K562 (cell line): ENCODE measurements at places on chromosomes 2 and 18. TPM values are rescaled to one million over a fixed set of nuclear protein-coding genes. Genes with fewer than 3 reads are reported as not detected.

GRCh38 chr2:120632796-120633646 lies 102.6 kb upstream of the GLI2 start:
- no peak overlapping the region for H3K27ac ChIP-seq
- peaks cover 47% of the 10 kb centered on the region for H3K27me3 ChIP-seq
- H3K4me3 ChIP-seq, result no peak overlapping the region
- no peaks in the 10 kb centered on the region for H3K36me3 ChIP-seq
- no peaks in the 10 kb centered on the region for H3K4me1 ChIP-seq

Gene ABCG8
- total RNA-seq, result not detected in 2 replicates

- H3K4me1 ChIP-seq, result peaks cover 12% of the 10 kb centered on the region; the same call in 1 of the 3 replicates
- H3K27me3 ChIP-seq, result no peaks in the 10 kb centered on the region
- no peaks in the 10 kb centered on the region for H3K36me3 ChIP-seq
These were observed 40.4 kb upstream of the CDC42EP3 start for GRCh38 chr2:37711831-37712230.

DNA sequence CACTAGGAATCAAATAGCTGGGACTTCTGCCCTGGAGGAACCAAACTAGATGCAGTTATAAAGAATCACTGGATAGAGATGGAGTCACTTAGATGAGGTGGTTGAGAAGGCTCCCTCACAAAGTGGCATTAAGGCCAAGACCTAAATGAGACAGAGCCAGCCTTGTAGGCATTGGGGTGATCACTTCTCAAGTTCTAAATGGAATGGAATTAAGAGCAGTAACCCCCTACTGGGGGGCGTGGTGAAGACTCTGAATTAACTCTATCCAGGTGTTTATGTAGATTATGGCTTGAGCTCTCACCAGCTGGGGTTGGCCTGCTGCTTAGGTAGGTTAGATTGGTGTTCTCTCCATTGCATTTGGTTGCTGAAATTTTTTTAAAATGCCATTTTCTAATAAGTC lies 71.3 kb downstream of the TTC27 start:
- no peak for DNase-seq
- no peaks in the 10 kb centered on the region for H3K27me3 ChIP-seq
- H3K36me3 ChIP-seq, result peaks cover 20% of the 10 kb centered on the region; the same call in 1 of the 3 replicates

DNA sequence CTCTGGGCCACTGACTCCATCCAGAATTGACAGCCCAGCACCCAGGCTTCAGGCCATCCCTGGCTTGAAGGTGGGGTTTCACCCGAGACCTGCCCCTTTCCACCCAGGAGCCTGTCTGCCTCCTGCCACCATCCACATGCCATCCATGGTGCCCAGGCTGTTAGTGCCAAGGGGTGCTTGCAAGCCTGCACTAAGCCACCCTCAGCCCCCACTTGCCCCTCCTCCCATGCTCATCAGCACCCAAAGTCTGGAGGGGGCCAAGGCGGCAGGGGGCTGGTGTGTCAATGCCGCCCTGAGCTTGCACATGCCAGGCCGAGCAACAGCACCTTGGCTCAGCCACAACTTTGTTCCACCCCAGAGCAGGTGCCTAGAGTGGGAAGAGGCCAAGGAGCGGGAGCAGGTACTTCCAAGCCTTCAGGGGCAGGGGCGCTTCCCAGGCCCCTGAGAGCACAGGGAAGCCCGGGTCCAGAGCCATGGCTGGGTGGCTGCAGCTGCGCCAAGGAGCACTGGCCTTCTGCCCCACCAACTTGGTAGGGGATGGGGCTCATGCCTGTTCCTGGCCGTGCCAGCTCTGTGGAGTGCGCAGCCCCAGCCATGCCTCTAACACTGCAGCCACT lies 12.0 kb downstream of the SRD5A2 start:
- no peaks in the 10 kb centered on the region for H3K4me1 ChIP-seq
- DNase-seq, result no peak
- H3K27me3 ChIP-seq, result no peaks in the 10 kb centered on the region
- H3K36me3 ChIP-seq, result no peaks in the 10 kb centered on the region
- no peak overlapping the region for H3K27ac ChIP-seq

GRCh38 chr2:68195096-68195495 lies 37.4 kb downstream of the PNO1 start:
- H3K27ac ChIP-seq, result peak overlapping the region; percentile 28; the same call in 1 of the 3 replicates
- H3K27me3 ChIP-seq, result no peaks in the 10 kb centered on the region
- H3K4me3 ChIP-seq, result no peak overlapping the region
- DNase-seq, result no peak
- H3K36me3 ChIP-seq, result peaks cover 5% of the 10 kb centered on the region

Gene ATP6V1B1
- not detected in 2 replicates for total RNA-seq

Gene CRACDL
- total RNA-seq, result not detected in 2 replicates

DNA sequence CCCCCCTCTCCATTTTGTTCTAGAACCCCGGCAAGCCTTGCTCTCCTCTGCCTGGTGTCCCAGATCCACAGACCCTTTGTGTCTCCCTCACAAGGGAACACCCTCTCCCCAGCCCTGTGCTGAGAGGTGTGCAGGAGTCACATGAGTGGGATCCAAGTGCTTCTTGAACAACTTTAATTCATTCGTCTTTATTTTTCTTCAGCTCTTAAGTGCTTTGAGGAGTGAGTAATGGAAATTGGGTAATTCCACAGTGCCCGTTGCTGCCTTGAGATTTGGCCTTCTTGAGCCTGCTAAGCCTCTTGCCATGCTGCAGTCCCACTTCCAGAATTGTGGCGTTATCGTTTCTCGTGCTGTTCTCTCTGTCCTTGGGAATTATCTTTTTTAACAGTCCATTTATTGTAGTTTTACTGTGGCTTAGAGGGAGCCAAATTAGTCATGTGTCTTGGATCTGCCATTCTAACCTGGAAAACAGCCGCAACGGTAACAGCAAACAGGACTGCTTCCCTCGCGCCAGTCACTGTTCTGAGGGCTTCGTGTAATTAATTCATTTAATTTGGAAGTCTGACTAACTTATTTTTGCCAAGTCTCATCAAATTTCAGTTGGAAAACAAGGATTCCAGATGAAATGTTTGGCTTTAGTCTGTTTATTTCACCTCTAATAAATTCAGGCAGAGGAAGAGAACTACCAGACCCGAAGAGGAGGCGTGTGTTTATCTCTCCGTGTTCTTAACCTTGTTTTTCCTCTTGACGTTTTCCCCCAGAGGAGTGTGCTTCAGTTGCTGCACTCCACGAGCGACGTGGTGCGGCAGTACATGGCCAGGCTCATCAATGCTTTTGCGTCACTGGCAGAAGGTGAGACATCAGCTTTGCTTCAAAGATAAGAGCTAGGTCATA lies 72.0 kb downstream of the ARMC9 start:
- H3K27ac ChIP-seq, result no peak overlapping the region
- no peak overlapping the region for H3K4me3 ChIP-seq
- no peak for DNase-seq

Gene TOGARAM2
- total RNA-seq, result not detected in 2 replicates

DNA sequence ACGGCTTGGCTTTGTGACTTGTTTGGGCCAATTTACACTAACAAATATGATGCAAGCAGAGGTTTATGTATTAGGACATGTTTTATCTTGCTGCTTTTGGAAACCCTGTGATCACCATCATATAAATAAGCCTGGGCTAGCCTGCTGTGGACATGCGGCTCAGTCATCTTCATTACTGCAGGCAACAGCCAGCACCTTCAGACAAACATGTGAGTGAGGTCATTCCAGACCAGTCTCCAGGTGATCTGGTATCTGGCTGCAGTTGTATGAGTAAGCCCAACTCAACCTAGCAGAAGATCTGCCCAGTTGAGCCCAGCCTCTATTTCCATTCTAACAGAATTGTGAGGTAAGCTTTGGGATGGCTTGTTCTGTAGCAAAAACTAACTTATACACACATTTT lies 254.6 kb upstream of the ATP5MC3 start:
- H3K27me3 ChIP-seq, result peaks cover 18% of the 10 kb centered on the region
- H3K36me3 ChIP-seq, result no peaks in the 10 kb centered on the region
- no peak overlapping the region for H3K4me3 ChIP-seq
- no peaks in the 10 kb centered on the region for H3K4me1 ChIP-seq
- DNase-seq, result no peak

DNA sequence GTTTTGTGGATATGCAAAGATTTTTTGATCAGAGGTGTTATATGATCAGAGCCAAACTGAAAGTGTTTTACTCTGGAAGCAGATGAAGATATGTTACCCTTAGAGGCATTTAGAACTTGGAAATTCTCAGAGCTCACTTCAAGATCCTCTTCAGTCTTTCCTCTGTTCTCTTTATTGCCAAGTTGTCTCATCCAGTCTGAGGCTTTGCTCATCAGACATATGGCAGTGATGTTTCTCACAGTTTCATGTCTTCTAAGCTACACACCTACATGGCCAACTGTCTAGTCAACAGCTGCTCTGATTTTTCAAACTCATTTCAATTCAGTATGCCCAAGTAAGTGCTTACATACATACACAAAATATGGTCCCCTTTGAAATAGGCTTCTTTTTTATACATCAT lies 1504.3 kb upstream of the PIK3C3 start:
- no peaks in the 10 kb centered on the region for H3K27me3 ChIP-seq
- no peaks in the 10 kb centered on the region for H3K36me3 ChIP-seq
- DNase-seq, result no peak
- no peak overlapping the region for H3K4me3 ChIP-seq
- no peaks in the 10 kb centered on the region for H3K4me1 ChIP-seq

Gene KCNG2
- total RNA-seq, result not detected in 2 replicates

DNA sequence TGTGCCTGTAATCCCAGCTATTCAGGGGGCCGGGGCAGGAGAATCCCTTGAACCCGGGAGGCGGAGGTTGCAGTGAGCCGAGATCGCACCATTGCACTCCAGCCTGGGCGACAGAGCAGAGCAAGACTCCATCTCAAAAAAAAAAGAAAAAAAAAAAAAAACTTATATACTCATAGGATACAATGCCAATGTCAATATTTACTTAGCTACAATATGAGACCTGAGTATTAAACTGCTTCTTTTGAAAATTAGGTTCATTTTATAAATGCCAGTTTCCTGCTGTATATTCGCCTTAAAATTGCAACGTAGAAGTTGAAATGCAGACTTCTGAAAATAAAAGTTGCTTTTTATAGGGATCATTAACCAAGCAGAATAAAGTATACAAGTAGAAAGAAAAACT lies 2.3 kb downstream of the SLC35F5 start:
- peaks cover 3% of the 10 kb centered on the region; the same call in 1 of the 3 replicates for H3K4me1 ChIP-seq
- peaks cover 36% of the 10 kb centered on the region for H3K36me3 ChIP-seq
- H3K27ac ChIP-seq, result no peak overlapping the region
- H3K27me3 ChIP-seq, result no peaks in the 10 kb centered on the region

DNA sequence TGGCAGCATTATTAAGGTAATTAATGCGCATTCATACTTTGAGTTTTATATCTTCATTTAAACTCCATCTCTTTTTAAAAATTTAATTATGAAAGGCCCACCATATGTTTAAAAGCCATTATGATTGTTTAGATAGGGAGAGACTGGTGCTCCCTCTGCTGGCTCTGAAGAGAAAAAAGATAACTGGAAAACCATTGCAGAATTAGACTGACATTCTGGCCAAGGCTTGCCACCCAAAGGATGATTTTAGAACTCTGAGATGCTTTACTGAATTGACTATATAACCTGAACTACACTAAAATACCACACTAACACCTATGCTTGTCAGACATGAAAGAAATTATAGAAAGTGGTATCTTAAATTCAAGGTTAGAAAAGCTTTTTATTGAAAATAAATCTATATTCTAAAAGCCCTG lies 127.6 kb upstream of the SPOPL start:
- H3K4me3 ChIP-seq, result no peak overlapping the region
- H3K4me1 ChIP-seq, result no peaks in the 10 kb centered on the region
- no peaks in the 10 kb centered on the region for H3K27me3 ChIP-seq
- H3K36me3 ChIP-seq, result no peaks in the 10 kb centered on the region
- DNase-seq, result peak; percentile 29
